ENCODE measurements at places on chromosomes 16 and 17.

DNA sequence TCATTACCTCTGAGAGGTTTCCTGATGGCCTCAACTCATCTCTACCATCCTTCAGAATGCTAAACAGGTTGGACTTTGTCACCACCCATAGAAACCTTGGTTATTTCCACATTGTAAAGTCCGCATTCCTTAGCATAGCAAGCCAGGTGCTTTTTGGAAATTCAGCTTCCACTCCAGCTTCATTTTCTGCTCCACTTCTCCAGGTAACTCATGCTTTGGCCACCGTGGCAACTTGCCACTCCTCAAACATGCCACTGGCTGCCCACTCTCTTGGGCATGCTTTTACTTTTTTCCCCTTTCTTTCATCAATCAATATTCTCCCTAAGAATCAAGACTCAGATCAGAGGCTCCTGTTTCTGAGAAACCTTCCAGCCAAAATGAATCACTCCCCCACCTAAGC lies 203.3 kb downstream of the CA10 start:
- DNase-seq, result no peak

- no peak for DNase-seq
These were observed 114.5 kb downstream of the BANP start for GRCh38 chr16:88065747-88066142.

DNA sequence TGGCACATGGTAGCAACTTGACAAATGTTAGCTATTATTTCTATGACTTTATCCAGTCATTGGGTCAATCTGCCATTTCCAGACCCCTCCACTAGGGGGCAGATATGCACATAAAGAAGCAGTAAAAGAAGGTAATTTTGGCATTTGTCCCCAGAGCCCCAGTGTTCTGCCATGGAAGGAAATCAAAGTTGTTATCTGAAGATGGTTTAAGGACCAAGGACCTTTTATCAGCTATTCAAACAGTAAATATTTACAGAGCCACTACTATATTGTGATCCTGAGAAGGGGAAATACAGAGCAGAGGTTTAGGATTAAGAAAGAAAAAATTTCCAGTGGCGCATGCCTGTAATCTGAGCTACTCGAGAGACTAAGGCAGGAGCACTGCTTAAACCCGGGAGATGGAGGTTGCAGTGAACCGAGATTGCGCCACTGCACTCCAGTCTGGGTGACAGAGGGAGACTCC lies 20.0 kb downstream of the TRAF4 start:
- peak; percentile 73 for DNase-seq

DNA sequence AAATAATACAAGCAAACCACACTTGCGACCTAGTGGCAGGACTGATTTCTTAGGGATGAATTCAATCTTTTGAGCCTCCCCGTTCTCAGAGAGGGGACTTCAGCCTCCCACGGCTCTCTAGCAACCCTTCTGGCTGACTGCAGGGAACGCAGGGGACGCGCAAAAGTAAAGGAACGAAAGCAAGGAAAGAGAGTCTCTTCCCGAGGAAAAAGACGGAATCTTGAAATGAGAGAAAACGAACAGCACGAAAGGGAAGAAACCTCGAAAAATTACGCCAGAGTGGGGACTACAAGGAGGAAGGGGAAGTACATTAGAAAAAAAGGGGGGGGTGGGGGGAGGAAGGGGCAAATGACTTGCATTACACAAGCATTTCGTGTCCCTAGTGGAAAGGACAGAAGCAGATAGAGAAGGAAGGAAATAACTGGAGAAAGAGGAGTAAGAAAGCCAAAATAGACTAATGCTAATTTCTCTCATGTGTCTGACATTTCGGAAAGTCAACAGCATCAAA lies 1.2 kb downstream of the GRB2 start:
- peak; percentile 49 for DNase-seq

GRCh38 chr17:4733073-4733531 lies 1.9 kb downstream of the MED11 start:
- DNase-seq, result no peak
